Activated CD4-positive, alpha-beta T cell treated with anti-CD3 and anti-CD28 coated beads, Interleukin-2, amount 50 U/mL, for 1 hour (primary cell): ENCODE measurements at places on chromosomes 16 and 17.

DNA sequence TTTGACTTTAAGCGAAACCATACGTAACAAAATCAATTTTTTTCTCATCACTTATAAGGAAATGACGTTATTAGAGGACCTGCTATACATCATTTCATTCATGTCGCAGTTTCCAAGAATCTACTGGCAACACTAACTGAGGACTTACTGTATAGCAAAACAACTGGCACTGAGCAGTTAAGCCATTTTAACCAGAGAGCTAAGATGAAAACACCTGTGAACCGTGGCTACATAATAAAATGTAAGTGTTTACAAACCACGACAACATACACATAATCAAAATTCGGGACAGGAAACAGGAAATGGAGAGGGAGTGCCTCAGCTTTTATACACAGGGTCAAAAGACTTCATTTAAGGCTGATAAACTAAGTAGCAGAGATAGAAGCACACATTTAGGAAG lies 29.5 kb downstream of the METTL16 start:
- DNase-seq, result no peak

GRCh38 chr17:9529033-9529700 lies 46.5 kb downstream of the STX8 start:
- no peak for DNase-seq

- DNase-seq, result no peak
These were observed at the start of gene DOC2B for GRCh38 chr17:181245-182049. DOC2B (minus strand) TSS chr17:181650; CDS start chr17:181479, 171 bp downstream.

DNA sequence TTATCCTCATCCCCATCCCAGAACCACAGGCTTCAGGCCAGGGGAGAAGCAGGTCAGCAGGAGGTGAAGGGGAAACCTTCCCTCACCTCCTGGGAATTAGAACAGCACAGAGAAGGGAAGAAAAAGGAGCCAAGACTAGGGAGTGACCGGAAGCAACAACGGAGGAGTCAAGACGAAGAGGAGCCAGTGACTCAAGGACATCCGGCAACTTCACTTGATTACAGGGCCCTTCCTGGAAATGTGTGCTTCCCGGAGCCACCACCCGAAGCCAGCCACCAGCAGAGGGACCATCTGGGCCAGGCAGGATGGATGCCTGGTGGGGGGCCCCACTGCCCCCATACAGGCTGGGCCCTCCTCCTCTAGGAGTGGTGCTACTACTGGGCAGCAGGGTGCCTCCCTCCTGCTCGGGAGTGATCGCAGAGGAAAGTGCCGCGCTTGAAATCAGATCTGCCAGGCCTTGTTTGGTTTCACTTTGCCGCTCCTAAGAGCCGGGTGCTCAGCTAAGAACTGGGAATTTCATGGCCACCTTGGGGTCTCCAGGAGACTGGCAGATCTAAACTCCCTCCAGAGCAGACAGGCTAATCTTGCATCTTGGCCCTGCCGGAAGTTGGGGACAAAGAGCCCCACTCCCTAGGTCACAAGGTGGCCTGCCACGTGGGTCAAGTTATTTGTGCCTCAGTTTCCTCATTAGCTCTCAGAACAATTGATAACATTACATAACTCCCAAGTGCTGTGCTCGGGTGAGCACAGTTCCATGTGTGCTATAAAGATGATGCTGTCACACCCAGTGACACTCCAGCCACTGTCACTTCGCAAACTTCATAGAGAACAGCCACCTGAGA lies 6.6 kb downstream of the CDC42EP4 start:
- no peak for DNase-seq

DNA sequence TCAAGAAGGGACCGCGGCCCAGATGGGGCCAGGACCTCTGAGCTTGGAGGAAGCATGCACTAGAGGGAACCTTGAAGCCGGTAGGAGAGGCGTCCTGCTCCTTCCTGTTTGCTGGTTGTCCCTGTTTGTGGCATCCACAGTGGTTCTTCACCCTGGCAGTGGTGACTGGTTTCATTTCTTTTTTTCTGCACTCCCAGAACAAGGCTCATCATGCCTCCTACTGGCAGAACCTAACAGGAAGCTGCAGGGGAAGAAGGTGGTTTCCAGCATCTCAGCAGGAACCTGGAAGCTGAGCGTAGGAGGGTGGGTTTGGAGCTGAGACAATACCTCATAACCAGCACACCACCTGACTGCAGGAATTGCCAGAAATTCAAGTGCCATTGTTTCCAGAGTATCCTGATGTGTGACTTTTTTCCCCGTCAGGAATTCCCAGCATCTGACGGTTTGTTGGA lies 5.8 kb downstream of the TMEM231 start:
- no peak for DNase-seq

GRCh38 chr16:88993166-88993761 lies 16.3 kb upstream of the CBFA2T3 start:
- DNase-seq, result no peak

DNA sequence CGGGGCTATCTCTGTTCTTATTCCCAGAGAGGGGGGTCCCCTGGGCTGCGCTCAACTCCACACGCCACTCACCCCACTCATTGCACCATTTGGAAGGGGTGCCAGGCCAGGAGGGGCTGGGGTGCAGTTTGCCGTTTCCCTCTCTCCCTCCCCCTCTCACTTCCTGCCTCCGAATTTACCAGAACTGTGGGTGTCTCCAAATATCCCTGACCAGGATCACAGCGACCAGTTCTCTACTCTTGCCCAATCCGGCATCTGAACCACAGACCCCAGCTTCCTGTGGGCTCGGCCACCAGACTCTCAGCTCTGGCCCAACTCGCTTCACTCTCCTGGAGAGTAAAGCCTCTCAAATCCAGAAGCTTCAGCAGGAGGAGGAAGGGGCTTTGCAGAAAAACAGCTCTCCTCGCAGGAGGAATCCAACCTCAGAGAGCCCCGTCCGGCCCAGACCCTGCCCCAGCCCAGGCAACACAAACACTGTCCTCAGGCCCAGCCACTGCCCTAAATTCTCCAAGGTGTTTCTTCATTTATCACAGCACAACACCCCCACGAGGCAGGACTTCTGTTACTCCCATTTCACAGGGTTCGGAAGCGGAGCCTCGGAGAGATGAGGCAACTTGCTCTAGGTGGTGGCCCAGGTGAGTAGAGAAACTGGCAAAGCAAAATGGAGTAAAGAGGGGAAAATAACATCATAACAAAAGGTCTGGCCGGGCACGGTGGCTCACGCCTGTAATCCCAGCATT lies 423 bp upstream of the ASGR2 start:
- no peak for DNase-seq

DNA sequence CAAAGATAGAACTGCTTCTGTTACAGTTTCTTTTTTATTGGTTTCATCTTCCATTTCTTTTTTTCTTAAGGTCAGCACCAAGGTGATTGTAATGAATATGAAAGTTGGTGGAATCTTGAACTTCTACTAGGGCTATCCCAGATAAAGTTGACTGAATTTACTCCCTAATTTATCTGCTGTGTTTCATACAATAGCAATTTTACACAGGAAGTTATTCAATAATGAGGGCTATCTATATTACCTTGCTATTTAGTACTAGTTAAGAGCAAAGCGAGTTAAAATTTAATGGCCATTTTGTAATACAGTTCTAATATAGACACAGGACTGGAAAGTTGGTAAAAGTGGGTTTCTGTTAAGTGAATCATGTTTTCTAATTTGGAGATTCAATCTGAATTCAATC lies 24.1 kb downstream of the USP10 start:
- no peak for DNase-seq

GRCh38 chr16:67676516-67676915 lies 9.9 kb downstream of the C16orf86 start:
- DNase-seq, result no peak
